Left hindlimb (tissue), 1 donor: ENCODE measurements at places on chromosomes 7 and 10.
A peak's percentile ranks its signal among the peaks of the same experiment; 100 is the strongest.

DNA sequence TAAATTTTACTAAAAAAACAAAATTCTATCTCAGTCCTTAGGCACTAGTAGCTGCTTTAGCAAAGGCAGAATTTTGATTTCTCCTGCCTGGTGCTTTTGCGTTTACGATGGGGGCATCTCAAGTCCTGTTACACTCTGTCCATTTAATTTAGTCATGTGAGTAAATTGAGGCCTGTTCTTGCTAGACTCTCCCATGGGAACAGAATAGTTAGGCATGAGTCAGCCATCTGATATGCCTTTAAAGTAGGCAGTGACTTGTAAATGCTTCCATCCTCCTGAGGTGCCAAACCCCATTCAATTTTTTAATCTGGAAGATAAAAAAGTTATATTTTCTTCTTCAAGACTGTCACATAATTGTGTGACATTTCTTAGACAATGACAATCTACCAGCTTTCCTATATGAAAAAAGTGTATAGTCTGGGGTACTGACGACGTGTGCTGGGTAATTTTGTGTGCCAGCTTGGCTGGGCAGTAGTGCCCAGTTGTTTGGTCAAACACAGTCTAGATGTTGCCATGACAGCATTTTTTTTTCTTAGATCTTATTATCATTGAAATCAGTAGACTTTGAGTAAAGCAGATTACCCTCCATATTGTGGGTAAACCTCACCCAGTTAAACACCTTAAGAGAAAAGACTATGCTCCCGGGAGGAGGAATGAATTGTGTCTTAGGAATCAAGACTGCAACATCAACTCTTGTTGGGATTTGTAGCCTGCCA is 603.4 kb downstream of the SORCS1 start:
- no peak for DNase-seq

DNA sequence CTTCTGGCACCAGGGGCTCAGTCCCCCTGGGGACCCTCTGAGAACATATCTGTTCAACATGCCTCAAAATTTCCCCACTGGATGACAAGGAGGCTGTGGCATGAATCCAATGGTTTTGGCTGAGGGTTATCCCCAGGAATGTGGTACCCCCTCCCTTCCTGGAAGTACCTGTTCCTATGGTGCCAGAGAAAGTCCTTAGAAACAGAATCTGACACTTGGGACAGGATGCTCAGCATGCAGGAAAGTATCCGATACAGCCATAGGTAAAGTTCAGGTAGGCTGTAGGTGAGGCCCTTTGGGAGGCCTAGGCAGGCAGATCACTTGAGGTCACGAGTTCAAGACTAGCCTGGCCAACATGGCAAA is 42.7 kb upstream of the A1CF start:
- no peak for DNase-seq

GRCh38 chr7:128878226-128879105 is 15.8 kb downstream of the ATP6V1F start:
- peak; percentile 25 for DNase-seq

DNA sequence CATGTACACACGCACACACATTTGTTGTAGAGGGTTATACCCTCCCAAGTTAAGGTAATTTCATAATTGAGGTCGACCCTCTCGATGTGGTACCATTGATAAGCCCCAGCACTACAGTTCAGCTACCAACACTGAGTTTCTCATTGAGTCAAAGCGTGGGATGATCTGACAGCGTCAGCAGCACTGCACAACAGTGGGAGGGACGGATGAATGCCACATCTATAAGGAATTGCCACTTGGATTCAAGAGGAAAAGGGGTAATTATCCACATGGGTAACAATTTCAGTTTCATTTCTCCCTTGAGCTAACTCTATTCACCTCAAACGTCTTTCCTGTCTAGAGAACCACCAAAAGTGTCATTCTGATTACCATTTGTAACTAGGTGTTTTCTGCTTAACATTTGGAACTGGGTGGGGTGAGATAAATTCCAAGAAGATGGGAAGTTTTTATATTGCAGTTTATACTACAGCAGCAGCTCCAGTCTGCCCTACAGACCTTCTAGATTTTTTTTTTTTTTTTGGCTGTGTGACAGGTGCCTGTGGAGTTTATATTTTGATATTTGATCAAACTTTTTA is 342.9 kb downstream of the AUTS2 start:
- DNase-seq: no peak

- DNase-seq: no peak
Measured at GRCh38 chr7:106887421-106887820, 22.3 kb downstream of the PIK3CG start.
